AML-193 (cell line): ENCODE measurements at places on chromosomes 6 and 20.

DNA sequence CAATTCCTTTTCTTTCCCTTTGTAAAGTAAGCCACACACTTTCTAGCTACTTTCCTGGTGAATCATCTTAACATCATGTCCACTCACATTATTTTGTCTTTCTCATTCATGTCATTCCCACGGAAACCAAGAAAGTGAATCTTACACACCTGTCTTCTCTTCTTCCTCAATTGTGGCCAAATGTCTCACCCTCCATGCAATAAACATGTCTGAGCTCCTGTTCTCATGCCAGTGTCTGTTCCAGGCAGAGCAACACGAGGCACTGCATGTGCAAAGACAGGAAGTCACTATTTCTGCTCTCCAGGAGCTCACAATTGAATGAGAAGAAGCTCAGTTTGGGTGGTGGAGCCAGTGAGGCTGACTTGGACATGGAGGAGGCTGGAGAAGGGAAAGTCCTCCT is 29.0 kb upstream of the TMEM244 start:
- DNase-seq: no peak

- DNase-seq: no peak
These were observed 32.7 kb downstream of the TOX2 start for GRCh38 chr20:43947316-43947710.

GRCh38 chr6:142356884-142357225 is 55.0 kb downstream of the ADGRG6 start:
- DNase-seq: no peak

DNA sequence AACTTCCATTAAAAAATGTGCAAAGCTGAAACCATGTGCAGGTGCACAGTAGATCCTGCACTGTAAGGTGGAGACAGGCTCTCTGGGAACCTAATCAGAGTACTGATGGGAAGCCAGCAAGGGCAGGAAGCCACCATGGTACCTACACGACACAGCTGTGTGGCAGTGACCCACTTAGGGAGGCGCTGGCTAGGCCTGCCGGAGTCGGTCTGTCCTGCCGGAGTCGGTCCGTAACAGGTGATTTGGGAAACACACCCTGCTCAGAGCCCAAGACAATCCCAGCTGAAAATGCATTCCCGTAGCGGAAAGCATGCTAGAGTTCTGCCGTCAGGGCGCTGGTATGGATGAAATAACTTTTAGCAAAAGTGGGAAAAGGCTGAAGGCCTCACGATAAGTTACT is 17.2 kb downstream of the TXNDC5 start:
- DNase-seq: no peak

- no peak for DNase-seq
These were observed 68.6 kb downstream of the TRAM2 start for GRCh38 chr6:52508261-52508739.
